ENCODE measurements at places on chromosomes 6 and 20.

- ATAC-seq: peak; percentile 87
Observed at GRCh38 chr6:81752084-81752920, at the start of gene TENT5A. Gene TENT5A, minus strand, starts transcription at chr6:81752681. Its CDS starts 540 bp downstream, at chr6:81752141.

GRCh38 chr6:104936766-104937535 is 20.0 kb upstream of the LIN28B start:
- no peak for ATAC-seq

DNA sequence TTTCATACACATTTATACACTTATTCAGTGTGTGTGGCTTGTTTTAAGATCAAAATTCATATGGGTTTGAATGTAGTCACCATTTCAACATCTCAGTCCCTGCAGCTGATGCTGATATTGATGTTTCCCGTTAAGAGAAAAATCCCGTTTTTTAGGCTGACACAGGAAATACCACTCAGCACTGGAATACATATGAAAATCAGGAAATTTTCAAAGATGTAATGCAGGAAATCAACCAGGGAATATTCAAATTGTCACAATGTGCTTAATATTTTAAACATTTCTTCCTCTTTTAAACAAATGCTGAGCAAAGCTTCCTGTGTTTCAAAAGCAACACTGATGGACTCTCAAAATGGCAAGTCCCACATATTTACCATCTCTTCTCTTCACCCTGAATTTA is 94.5 kb upstream of the MARCKS start:
- no peak for ATAC-seq

- no peak for ATAC-seq
Observed at GRCh38 chr20:53498341-53498740, 95.3 kb downstream of the ZNF217 start.

- peak; percentile 48 for ATAC-seq
Observed at GRCh38 chr20:19758501-19759331, 658 bp downstream of the RIN2 start.

- no peak for ATAC-seq
Observed at GRCh38 chr6:161029195-161029809, 37.7 kb downstream of the MAP3K4 start.

GRCh38 chr6:166605752-166606151 is 19.3 kb upstream of the RAMACL start:
- ATAC-seq: no peak

DNA sequence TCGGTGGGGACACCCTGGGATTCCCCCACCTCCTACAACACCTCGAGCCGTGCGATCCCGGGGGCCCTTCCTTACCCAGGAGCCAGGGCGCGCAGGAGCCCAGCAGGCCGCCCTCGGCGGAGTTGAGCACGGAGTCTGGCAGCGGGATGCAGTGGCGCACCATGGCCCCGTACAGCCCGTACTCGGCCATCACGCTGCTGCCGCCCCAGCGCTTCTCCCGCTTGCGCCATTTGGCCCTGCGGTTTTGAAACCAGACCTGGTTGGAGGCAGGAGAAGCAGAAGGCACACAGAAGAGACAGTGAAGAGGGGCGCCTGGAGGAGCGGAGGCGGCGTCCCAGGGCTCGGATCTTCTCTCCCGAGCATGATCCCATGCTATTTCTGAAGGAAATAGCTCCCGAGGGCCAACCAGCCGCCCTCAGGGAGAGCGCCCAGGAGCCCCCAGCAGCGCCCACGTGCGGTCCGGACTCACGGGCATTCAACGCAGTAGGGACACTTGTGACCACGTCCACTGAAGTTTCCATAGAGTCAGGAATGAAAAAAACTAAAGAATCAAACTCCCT is 4.3 kb downstream of the VSX1 start:
- ATAC-seq: peak; percentile 81

- no peak for ATAC-seq
Observed at GRCh38 chr20:37853823-37854375, 49.0 kb upstream of the VSTM2L start.
